Upper lobe of left lung (tissue), 6 donors: ENCODE measurements at places on chromosomes 2 and 18. TPM values are rescaled to one million over a fixed set of nuclear protein-coding genes. Genes with fewer than 3 reads are reported as not detected.

Gene CPO
- total RNA-seq: not detected

Gene UGT1A4
- total RNA-seq: not detected

Gene NEURL3
- total RNA-seq: 1.1 TPM

GRCh38 chr2:173359231-173359630 lies 4.6 kb downstream of the CDCA7 start:
- DNase-seq: no peak
- peaks cover 20% of the 10 kb centered on the region for H3K4me1 ChIP-seq
- no peak overlapping the region for H3K4me3 ChIP-seq
- no peaks in the 10 kb centered on the region for H3K27me3 ChIP-seq

DNA sequence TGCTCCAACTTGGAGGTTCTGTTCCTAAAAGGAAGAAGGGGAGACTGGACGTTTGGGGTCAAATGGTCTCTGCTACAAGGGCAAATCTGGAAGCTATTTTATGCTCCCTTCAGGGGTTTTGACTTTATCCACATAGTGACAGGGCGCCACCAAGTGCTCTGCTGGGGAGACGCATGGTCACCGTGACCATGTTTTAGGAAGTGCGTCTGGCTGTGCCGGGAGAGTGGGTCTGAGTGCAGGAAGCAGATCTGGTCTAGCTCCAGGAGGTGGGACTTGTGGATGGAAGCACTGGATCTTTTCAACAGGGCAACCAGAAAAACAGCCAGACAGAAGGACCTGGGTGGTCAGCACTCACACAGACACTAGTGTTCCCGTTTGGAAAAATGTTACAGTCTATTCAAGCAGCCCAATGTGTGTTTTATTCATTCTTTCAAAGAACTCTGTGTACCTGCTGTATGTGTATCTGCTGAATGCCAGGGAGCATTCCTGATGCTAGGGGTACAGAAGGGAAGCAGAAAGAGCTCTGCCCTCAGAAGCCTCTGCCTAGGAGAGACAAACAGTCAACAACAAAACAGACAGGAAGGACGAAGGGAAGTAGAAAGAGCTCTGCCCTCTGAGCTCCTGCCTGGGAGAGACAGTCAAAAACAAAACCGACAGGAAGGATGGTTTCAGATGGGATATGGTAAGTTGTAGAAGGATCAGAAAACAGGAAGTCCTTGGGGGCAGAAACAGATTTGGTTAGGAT lies 14.3 kb downstream of the IMPA2 start:
- H3K27ac ChIP-seq: peak overlapping the region; percentile 82
- no peak overlapping the region for H3K4me3 ChIP-seq
- no peaks in the 10 kb centered on the region for H3K27me3 ChIP-seq
- peak; percentile 91 for DNase-seq

- DNase-seq: no peak
- H3K4me3 ChIP-seq: no peak overlapping the region
Measured at GRCh38 chr2:18475884-18476283, 84.6 kb downstream of the RDH14 start.

DNA sequence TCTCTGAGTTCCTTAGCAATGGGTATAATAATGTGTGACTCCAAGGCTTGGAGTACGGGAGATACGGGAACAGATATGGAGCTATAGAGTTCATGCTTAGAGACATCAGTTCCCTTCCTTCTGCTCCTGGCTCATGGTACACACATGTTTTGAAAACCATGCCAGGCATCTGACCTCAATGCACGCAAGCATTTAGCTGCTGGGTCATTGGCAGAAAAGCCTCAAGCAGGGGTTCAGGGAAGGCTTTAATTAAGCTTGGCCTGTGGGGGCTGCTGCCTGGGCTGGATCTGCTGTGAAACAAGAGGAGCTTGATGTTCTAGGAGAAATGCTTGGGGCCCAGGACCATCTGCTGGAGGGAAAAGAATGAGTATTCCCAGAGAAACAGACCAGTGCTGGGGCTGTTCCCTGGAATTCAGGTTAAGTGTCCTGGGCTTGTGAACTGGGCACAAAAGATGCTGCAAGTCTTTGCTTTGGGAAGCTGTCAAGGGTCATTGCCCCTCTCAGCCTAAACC lies 3.2 kb downstream of the ALLC start:
- H3K4me3 ChIP-seq: no peak overlapping the region
- DNase-seq: no peak
- no peaks in the 10 kb centered on the region for H3K4me1 ChIP-seq
